ENCODE measurements at places on chromosomes 6 and 20.
A peak's percentile ranks its signal among the peaks of the same experiment; 100 is the strongest.

GRCh38 chr20:18133962-18134361, 3.7 kb upstream of the KAT14 start:
- DNase-seq: no peak

GRCh38 chr6:30441171-30441570, 48.1 kb upstream of the HLA-E start:
- no peak for DNase-seq

DNA sequence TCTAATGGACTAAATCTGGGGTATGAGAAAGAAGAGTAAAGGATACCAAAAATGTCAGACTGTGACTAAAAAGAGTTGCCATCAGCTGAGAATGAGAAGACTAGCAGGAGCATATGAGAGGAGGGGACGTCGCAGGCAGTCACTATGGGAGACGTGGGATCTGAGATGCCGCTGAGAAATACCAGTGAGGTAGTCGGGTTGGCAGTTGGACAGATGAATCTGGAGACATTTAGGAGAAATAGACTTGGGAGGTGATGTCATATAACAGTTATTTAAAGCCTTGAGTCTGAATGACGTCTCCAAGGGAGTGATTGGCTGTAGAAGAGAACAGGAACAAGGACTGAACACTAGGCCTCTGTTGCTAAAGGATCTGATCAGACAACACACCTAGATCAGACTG, 51.5 kb upstream of the TRIM26 start:
- DNase-seq: no peak

DNA sequence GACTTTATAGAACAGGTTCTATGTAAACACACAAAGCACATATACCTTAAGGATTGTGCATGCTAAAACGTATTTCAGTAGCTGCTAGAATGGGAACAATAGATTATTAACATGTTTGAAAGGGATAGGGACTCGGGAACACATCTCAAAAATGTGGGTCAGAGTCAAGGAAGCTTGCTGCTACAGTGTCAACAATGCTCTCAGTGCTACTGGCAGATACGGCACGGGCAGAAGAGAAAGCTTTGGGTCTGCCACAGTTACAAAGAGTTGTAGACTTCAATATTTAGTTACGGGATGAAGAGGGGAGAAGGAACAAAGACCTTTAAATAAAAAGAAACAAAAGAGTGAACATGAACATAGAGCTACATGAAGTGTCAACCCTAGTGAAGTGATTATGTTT, 170.5 kb downstream of the BACH2 start:
- DNase-seq: peak; percentile 37

Data from NCI-H526 treated with DMSO at 0.1 percent for 48 hours (cell line).